Stimulated activated CD4-positive, alpha-beta T cell treated with anti-CD3 and anti-CD28 coated beads, Interleukin-2, amount 100 ng/mL, for 24 hours (primary cell): ENCODE measurements at places on chromosomes 1 and 21.

- no peak for DNase-seq
These were observed 14.4 kb downstream of the S100A16 start for GRCh38 chr1:153598309-153599172.

DNA sequence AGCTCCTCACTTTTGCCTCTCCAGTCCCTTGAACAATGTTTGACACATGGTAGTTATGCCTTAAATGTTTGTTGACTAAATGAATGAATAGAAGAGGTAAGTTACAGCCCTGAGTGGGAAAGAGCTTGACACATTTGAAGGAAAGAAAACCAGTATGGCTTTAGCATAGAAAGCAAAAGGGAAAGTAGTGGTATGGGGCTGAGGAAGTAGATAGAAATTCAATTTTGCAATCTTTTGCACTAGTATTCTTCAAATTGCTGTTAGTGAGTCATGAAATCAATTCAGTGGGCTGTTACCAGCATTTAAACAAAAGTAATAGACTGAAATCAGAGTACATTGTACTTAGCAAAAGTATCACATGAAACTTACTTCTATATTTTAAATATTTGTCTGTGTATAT lies 21.1 kb downstream of the PLA2G4A start:
- DNase-seq: no peak

GRCh38 chr1:226568077-226568831 lies 19.7 kb downstream of the STUM start:
- DNase-seq: no peak

GRCh38 chr1:170662561-170663403 lies 1.1 kb upstream of the PRRX1 start:
- no peak for DNase-seq

GRCh38 chr1:117260761-117261423 lies 50.2 kb upstream of the VTCN1 start:
- no peak for DNase-seq

GRCh38 chr1:12185918-12186678 lies 19.3 kb downstream of the TNFRSF1B start:
- DNase-seq: no peak

- DNase-seq: no peak
These were observed 11.3 kb downstream of the LY9 start for GRCh38 chr1:160807247-160807646.
